Renal cortex interstitium (tissue), 15 donors: ENCODE measurements at places on chromosomes 13 and 19.

DNA sequence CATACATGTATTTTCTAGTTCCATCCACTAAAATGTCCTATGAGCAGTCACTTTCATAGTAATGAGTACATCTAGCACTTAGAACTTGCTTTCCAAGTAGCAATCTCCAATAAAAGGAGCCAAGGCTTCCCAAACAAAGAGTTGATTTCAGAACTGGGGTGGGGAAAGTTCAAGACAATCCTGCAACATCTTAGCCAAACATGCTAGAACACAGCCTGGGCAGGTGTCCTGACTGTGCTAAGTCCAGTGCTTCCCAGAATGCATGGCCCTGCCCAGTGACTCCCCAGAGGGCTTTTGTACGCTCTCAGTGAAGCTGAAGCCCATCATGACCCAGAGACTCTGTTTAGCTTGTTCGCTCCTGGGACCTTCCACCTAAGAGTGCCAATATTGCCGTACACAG is 106.7 kb upstream of the UBAC2 start:
- DNase-seq: no peak

GRCh38 chr13:93562676-93563075 is 336.1 kb downstream of the GPC6 start:
- DNase-seq: no peak

DNA sequence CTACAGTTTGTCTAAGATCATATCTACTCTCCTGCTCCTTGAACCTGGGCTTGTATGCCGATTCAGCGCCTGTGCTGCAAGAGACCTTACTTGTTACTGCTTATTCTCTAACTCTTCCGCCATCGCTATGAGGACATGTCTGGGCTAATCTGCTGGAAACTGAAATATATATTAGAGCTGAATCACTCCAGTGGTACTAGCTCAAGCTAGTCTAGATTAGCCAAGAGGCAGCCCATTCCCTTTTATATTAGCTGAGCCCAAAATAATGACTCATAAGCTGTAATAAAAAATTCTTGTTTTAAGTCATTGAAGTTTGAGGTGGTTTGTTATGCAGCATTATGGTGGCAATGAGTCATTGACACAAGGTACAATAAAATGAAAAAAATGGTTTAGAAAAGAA is 52.8 kb downstream of the SLC6A16 start:
- DNase-seq: no peak

GRCh38 chr13:46507981-46508380 is 45.0 kb upstream of the LRCH1 start:
- DNase-seq: no peak

DNA sequence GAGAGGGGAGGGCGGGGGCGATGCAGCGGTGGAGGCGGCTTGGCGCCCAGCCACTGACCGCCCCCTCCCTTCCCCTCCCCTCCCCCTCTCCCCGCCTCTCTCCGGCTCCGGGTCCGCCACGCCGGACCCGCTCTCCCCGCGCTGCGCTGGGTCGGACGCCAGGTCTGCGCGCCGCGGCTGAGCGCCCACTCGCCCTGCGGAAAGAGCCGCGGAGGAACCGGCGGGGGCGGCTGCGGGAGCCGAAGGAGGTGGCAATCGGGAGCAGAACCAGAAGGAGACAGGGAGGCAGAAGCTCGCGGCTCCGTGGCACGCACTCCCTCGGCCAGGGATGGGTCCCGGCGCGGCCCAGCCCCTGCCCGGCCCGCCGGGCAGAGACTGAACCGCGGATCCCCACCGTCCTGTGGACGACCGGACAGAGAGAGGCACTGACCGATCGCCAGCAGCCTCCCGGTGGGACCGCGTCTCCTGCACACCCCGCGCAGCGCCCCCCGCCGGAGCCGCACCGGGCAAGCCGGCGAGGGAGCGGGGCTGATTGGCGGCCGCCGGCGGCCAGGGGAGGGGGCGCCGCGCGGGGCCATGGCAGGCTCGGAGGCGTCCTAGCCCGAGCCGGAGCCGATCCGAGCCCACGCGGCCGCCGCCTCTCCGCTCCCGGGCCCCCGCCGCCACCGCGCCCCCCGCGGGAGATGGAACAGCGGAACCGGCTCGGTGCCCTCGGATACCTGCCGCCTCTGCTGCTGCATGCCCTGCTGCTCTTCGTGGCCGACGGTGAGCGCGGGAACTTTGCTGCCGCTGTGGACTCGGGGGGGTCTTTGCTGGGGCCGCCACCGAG is at the start of gene VSTM2B:
TSS of gene VSTM2B (plus strand) at position 94 of the 829 bp plus-strand sequence. CDS start at position 684, 590 bp downstream.
- no peak for DNase-seq

DNA sequence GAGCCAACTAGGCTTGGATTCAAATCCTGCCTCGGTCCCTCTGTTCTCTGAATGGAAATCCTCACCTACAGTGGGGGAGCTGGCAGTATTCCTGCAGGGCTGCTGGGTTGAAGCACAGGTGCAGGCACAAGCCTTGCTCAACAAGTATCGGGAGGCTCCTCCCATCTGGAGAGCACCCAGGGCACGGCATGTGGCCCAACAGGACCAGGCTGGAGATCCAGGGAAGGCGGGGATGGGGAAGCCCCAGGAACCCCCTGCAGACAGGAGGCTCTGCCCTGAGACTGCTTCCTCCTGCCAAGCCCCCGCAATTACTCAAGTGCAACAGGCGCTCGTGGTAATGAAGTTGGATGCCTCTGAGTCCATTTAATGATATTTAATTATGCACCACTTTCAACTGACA is 128.0 kb upstream of the VSTM2B start:
- DNase-seq: no peak

GRCh38 chr13:98538876-98539275 is 38.0 kb downstream of the STK24 start:
- DNase-seq: no peak
